SJCRH30 (cell line): ENCODE measurements at places on chromosomes 1 and 21. TPM values are rescaled to one million over a fixed set of nuclear protein-coding genes. Genes with fewer than 3 reads are reported as not detected.

Gene PCBP3
- not detected in 2 replicates for total RNA-seq

Gene HAO2
- total RNA-seq, result not detected in 2 replicates

- no peak for DNase-seq
- no peak overlapping the region for H3K27ac ChIP-seq
- H3K4me3 ChIP-seq, result no peak overlapping the region
- H3K4me1 ChIP-seq, result no peaks in the 10 kb centered on the region
- peaks cover 94% of the 10 kb centered on the region for H3K36me3 ChIP-seq
Measured at GRCh38 chr1:21841852-21842466, 29.9 kb downstream of the LDLRAD2 start.

GRCh38 chr1:234774971-234775370 is 165.0 kb upstream of the IRF2BP2 start:
- H3K27me3 ChIP-seq, result no peaks in the 10 kb centered on the region
- H3K4me1 ChIP-seq, result peaks cover 18% of the 10 kb centered on the region
- H3K4me3 ChIP-seq, result no peak overlapping the region
- H3K27ac ChIP-seq, result no peak overlapping the region

DNA sequence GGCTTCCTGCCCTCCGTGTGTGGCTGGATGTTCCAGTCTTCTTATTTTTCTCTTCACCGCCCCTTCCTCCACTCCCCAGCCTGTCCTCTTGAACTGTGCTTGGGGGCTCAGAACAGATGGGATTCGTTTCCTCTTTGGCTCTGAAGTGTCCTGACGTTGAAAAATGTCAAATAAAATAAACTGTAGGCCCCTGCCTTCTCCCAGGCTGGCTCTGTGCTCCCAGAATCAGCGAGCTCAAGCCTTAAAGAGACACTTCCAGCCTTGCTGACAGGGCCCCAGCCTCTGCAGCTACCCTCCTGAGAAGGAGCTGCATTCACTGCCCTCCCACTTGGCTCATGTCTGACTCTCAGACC is 104.2 kb upstream of the IPO9 start:
- peaks cover 27% of the 10 kb centered on the region for H3K4me1 ChIP-seq
- no peaks in the 10 kb centered on the region for H3K27me3 ChIP-seq
- peaks cover 12% of the 10 kb centered on the region for H3K36me3 ChIP-seq
- no peak overlapping the region for H3K27ac ChIP-seq

GRCh38 chr21:27132266-27132665 is 165.4 kb upstream of the ADAMTS5 start:
- no peak overlapping the region; the same call in 1 of the 2 replicates for H3K27ac ChIP-seq
- no peak overlapping the region for H3K4me3 ChIP-seq
- H3K4me1 ChIP-seq, result peaks cover 37% of the 10 kb centered on the region
- peak; percentile 74 for DNase-seq

- no peak overlapping the region; the same call in 1 of the 2 replicates for H3K27ac ChIP-seq
- peaks cover 28% of the 10 kb centered on the region for H3K4me1 ChIP-seq
- no peak for DNase-seq
- peaks cover 2% of the 10 kb centered on the region; the same call in 1 of the 2 replicates for H3K36me3 ChIP-seq
- no peak overlapping the region for H3K4me3 ChIP-seq
- no peaks in the 10 kb centered on the region for H3K27me3 ChIP-seq
Measured at GRCh38 chr1:214317300-214317699, 36.3 kb downstream of the SMYD2 start.

DNA sequence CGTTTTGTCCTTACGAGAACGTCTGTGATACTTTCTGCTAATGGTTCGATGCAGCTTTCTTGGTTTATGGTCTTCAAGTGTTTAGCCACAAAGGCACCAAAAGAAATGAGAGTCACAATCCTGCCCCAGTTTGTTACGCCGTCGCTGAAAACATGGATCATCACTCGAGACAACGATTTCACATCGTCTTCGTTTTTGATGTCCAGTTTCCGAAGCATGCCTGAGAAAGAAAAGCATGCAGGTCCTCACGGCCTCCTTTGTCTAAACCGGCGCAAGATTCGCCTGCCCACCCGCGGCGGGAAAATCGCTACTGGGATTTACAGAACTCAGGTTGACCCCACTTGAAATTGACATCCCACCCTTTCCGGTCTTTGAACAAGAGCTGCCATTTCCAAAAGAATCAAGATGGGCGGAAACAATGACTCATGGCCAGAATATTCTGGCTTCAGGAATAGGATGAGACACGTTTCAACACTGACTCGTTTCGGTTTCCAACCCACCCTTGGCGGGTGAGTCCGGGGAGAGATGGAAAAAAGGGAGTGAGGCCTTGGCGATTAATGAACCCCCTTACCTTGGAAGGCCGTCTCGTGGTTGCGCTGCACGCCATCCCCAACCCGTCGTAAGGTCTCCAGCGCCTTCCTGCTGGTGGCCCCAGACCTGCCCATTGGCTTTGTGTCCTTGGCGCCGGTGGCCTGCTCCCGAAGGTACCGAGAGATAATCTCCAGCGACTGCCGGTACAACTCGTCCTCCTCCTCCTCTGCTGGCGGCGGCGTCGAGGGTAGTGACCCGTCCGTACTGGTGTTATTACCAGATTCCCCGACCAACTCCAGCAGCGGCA is 919 bp downstream of the MCL1 start:
- peaks cover 2% of the 10 kb centered on the region for H3K4me1 ChIP-seq
- H3K36me3 ChIP-seq, result peaks cover 53% of the 10 kb centered on the region
- peak; percentile 68 for DNase-seq
- no peaks in the 10 kb centered on the region for H3K27me3 ChIP-seq

- no peak overlapping the region for H3K4me3 ChIP-seq
- no peak for DNase-seq
- no peak overlapping the region for H3K27ac ChIP-seq
- H3K4me1 ChIP-seq, result peaks cover 39% of the 10 kb centered on the region
- no peaks in the 10 kb centered on the region for H3K36me3 ChIP-seq
Measured at GRCh38 chr1:12620488-12620865, 2.5 kb upstream of the DHRS3 start.

GRCh38 chr21:42840411-42841155 is 38.8 kb downstream of the WDR4 start:
- no peaks in the 10 kb centered on the region for H3K27me3 ChIP-seq
- no peak for DNase-seq
- no peak overlapping the region for H3K27ac ChIP-seq
- H3K4me3 ChIP-seq, result no peak overlapping the region
